Cortex of kidney (tissue), 1 donor: ENCODE measurements at places on chromosomes 12 and 14.

- DNase-seq = no peak
These were observed 28.6 kb downstream of the AACS start for GRCh38 chr12:125093681-125094330.

DNA sequence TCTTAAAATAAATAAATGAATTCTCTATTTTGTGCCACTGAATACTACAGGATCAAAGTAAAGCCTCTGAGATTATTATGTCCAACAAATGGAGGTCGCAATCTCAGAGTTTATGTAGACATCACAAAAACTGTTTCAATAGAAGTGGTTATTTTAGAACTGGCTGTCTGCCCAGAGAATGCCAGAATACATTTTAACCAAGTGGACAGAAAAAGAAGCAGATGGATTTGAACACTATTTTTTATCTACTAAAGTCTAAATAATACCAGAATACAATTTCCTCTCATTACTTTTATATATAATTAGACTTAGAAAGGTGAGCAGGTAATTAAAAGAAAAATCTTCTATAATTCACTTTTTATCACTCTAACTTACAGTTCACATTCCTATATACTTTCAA, 118.3 kb downstream of the MED13L start:
- no peak for DNase-seq

- no peak for DNase-seq
These were observed 86.0 kb upstream of the HIF1A start for GRCh38 chr14:61609191-61609843.

DNA sequence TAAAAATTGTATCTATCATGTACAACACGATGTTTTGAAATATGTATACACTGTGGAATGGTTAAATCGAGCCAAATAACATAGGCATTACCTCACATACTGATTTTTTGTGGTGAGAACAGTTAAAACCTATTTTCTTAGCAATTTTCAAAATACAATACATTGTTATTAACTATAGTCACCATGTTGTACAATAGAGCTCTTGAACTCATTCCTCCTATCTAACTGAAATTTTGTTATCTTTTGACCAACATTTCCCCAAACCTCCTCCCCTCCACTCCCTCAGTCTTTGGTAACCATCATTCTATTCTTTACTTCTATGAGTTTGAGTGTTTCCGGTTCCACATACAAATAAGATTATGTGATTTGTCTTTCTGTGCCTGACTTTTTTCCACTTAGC, 6.8 kb upstream of the SLC38A2 start:
- DNase-seq = no peak
